ENCODE measurements at places on chromosomes 1 and 21.

DNA sequence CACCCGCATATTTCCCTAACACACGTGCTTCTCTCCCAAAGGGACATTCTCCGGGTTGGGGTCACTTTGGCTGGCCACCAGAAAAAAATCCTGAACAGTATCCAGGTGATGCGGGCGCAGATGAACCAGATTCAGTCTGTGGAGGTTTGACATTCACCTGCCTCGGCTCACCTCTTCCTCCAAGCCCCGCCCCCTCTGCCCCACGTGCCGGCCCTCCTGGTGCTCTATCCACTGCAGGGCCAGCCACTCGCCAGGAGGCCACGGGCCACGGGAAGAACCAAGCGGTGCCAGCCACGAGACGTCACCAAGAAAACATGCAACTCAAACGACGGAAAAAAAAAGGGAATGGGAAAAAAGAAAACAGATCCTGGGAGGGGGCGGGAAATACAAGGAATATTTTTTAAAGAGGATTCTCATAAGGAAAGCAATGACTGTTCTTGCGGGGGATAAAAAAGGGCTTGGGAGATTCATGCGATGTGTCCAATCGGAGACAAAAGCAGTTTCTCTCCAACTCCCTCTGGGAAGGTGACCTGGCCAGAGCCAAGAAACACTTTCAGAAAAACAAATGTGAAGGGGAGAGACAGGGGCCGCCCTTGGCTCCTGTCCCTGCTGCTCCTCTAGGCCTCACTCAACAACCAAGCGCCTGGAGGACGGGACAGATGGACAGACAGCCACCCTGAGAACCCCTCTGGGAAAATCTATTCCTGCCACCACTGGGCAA is 59.1 kb downstream of the LACTBL1 start:
- DNase-seq, result no peak

DNA sequence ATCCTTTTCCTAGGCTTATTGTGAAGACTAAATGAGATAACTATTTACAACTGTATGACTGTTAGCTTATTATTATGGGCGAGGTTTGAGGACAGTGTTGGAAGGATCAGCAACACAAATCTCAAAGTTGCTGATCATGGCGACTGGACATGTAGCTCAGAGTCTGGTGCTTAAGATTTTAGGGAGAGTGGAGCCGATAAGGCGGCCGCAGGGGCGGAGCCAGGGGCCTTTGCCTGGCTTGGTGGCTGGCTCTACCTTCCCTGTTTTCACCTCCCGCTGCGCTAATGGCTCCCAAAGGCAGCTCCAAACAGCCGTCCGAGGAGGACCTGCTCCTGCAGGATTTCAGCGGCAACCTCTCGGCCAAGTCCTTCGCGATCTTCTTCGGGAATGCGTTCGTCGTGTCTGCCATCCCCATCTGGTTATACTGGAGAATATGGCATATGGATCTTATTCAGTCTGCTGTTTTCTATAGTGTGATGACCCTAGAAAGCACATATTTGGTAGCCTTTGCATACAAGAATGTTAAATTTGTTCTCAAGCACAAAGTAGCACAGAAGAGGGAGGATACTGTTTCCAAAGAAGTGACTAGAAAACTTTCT is 45.5 kb downstream of the GIPC2 start:
- DNase-seq, result no peak

GRCh38 chr21:39775816-39776215 is 30.8 kb downstream of the IGSF5 start:
- no peak for DNase-seq

DNA sequence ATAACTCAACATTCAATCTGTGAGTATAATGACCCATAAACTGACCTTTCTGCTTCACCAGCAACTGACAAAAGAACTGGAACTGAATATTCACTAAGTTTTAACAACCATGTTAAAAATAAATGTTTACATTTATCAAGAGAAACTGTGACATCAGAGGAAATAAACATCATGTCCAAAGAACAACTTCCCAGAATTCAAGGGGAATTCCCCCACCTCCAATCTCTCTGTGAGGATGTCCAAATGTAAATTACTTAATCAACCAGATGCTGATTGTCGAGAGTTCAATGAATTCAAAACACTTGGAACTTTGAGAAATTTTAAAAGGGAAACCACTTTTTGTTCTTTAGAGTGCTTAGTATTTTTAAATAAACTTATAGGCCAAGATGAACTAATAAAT is 365.6 kb upstream of the ADGRL2 start:
- DNase-seq, result no peak

- DNase-seq, result no peak
Measured at GRCh38 chr1:220967911-220968310, 88.7 kb downstream of the HLX start.

GRCh38 chr1:93623875-93624274 is 57.8 kb downstream of the BCAR3 start:
- DNase-seq, result no peak
